SK-N-SH (cell line): ENCODE measurements at places on chromosomes 11 and 22. TPM values are rescaled to one million over a fixed set of nuclear protein-coding genes. Genes with fewer than 3 reads are reported as not detected.

DNA sequence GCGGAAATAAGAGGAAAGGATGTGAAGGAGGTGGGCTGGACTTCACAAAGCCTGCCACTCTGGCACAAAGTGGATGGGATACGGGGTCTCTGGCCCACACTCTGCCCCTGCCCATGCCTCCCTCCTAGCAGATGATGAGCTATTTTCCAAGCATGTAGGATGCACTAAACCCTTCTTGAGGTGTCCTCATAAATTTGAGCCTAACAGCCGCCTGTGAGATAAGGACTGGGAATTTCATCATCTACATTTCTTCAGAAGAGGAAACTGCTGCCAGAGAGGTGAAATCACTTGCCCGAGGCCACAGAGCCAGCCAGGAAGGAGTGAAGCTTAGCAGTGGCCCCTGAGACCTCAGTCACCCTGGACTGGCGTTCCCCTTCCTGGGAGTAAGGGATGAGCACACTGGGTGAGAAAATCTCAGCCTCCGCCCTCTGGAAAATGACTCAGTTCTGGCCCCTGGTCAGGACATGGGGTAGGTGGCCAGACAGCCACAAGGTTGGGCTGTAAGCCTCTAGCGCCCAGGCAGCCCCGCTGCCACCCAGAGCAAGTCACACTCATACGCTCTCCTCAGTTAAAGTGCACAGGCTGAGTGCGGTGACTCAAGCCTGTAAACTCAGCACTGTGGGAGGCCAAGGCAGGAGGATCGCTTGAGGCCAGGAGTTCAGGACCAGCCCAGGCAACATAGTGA lies 27.9 kb downstream of the MB start:
- no peak overlapping the region for H3K27ac ChIP-seq
- H3K4me1 ChIP-seq = peaks cover 46% of the 10 kb centered on the region; the same call in 1 of the 2 replicates
- H3K4me3 ChIP-seq = no peak overlapping the region
- no peaks in the 10 kb centered on the region for H3K36me3 ChIP-seq

The NAALADL1 gene
- polyA plus RNA-seq = not detected in 2 replicates

GRCh38 chr11:76830639-76831327 lies 29.9 kb upstream of the ACER3 start:
- no peaks in the 10 kb centered on the region for H3K36me3 ChIP-seq
- H3K27ac ChIP-seq = no peak overlapping the region
- no peak overlapping the region for H3K4me3 ChIP-seq
- peaks cover 9% of the 10 kb centered on the region; the same call in 1 of the 2 replicates for H3K4me1 ChIP-seq

GRCh38 chr22:32353840-32354239 lies 3.8 kb upstream of the RFPL3 start:
- no peak for DNase-seq
- H3K27me3 ChIP-seq = no peaks in the 10 kb centered on the region
- H3K4me1 ChIP-seq = no peaks in the 10 kb centered on the region
- H3K36me3 ChIP-seq = no peaks in the 10 kb centered on the region
- H3K27ac ChIP-seq = no peak overlapping the region
- no peak overlapping the region for H3K4me3 ChIP-seq

The MRGPRX4 gene
- polyA plus RNA-seq = not detected in 2 replicates

GRCh38 chr11:121090145-121090721 lies 10.8 kb upstream of the TECTA start:
- DNase-seq = peak; percentile 52
- peaks cover 5% of the 10 kb centered on the region for H3K36me3 ChIP-seq
- H3K27ac ChIP-seq = peak overlapping the region; percentile 98
- H3K4me3 ChIP-seq = no peak overlapping the region

DNA sequence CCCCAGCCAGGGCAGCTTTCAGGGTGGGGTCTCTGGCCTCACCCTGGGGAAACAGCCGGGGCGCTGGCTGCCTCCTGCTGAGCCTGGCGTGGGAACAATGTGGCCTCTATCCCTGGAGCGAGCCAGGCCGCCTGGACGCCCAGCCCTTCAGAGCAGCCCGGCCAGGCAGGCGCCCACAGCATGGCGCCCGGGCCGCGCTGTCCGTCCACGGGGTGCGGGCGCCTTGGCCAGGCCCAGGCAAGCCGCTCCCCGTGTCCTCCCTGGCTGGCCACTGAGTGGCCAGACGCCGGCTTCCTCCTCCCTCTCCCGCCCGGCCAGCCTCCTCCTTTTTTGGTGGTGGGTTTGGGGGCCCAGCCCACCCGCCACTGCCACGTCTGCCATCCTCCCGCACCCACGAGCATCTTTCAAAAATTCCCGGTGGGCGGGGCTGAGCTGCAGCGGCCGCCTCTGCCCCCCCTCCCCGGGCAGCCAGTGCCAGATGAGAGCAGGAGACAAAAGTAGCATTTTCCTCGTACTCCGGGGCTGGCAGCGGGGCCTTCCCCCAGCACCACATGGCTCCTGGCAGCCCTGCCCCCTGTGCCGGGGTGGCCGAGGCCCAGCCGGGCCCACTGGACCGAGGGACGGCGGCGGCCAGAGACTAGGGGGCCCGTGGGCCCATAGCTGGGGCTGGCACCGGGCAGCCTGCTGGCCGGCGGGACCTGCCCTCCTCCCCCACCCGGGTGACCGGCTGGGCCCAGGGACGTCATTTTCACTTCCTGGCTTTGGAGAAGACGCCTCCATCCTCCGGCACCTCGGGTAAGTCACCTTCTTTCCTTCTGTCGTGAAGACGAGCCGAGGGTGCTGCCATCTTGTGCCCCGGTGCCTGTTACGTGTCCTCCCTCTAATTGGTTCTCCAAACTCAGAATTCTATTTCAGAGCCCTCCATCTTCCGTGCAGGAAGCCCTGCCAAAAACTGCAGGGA lies 70.2 kb upstream of the PPARA start:
- H3K36me3 ChIP-seq = peaks cover 63% of the 10 kb centered on the region
- H3K27ac ChIP-seq = peak overlapping the region; percentile 96
- H3K27me3 ChIP-seq = no peaks in the 10 kb centered on the region
- DNase-seq = peak; percentile 85

The KCNK4 gene
- 0.13 and 0.16 TPM in 2 replicates for polyA plus RNA-seq

- DNase-seq = no peak
- H3K4me1 ChIP-seq = peaks cover 10% of the 10 kb centered on the region; the same call in 1 of the 2 replicates
- H3K27ac ChIP-seq = peak overlapping the region; percentile 22; the same call in 1 of the 2 replicates
- H3K27me3 ChIP-seq = no peaks in the 10 kb centered on the region
- peaks cover 54% of the 10 kb centered on the region for H3K36me3 ChIP-seq
These were observed 7.0 kb upstream of the SIDT2 start for GRCh38 chr11:117171404-117172061.
